Trophoblast cell (in vitro differentiated cells and primary cell): ENCODE measurements at places on chromosomes 6 and 20.

- no peak overlapping the region for H3K4me3 ChIP-seq
- no peaks in the 10 kb centered on the region for H3K36me3 ChIP-seq
- DNase-seq, result no peak
- H3K27me3 ChIP-seq, result no peaks in the 10 kb centered on the region
These were observed 38.3 kb upstream of the SMLR1 start for GRCh38 chr6:130788954-130789353.

DNA sequence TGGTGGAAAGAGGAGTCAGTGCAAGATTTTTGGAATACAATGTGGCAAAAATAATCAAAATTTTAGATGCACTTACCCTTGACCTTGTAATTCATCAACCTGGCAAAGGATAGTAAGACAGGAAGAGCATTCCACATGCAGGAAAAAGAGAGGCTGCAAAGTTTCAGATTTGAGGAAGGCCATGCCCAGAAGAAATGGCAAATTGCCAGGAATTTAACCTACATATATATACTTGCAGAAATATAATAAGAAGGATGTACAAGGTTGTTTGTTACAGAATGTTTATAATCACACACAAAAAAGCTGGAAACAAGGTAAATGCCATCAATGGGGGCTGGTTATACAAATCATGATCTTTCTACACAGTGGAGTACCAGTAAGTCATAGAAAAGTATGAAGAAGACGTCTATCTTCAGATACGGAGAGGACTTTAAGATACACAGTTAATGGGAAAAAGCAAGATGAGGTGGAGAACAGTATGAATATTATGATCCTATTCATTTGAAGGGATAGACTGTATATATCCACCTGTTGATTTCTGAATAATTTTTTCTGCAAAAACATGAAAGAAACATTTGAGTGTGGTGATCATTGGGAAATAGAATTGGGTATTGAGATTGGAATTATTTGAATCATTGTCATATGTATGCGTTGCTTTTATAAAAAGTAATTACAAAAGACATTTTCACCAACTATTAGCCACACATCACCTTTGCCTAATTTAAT lies 253.8 kb downstream of the TBC1D7 start:
- H3K36me3 ChIP-seq, result no peaks in the 10 kb centered on the region
- no peak overlapping the region for H3K4me3 ChIP-seq
- H3K27ac ChIP-seq, result no peak overlapping the region
- no peak for DNase-seq

DNA sequence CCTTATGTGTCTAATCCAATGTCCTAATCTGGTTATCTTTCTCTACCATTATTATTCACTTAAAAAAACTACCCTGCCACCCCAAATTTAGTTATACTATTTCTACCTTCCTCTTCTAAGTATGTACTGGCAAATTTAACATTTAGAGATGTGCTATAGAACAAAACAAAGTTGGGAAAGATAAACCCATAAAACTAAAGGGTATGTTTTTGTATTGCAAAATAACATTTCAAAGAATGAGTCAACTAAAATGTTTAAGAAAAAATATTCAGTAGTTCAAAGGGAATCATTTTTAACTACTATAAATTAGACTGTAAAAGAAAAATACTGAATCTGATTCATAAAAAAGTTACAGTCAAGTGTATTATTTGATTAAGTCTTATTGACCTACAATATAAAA lies 103.0 kb downstream of the LMBRD1 start:
- no peaks in the 10 kb centered on the region for H3K4me1 ChIP-seq
- no peaks in the 10 kb centered on the region for H3K27me3 ChIP-seq
- no peaks in the 10 kb centered on the region for H3K36me3 ChIP-seq
- H3K4me3 ChIP-seq, result no peak overlapping the region
- H3K27ac ChIP-seq, result no peak overlapping the region

- no peak overlapping the region for H3K27ac ChIP-seq
- H3K4me3 ChIP-seq, result no peak overlapping the region
- DNase-seq, result no peak
- H3K36me3 ChIP-seq, result no peaks in the 10 kb centered on the region
These were observed 349.2 kb upstream of the HSF2 start for GRCh38 chr6:122050242-122050755.
